OCI-LY7 (cell line): ENCODE measurements at places on chromosomes 16 and 17.

DNA sequence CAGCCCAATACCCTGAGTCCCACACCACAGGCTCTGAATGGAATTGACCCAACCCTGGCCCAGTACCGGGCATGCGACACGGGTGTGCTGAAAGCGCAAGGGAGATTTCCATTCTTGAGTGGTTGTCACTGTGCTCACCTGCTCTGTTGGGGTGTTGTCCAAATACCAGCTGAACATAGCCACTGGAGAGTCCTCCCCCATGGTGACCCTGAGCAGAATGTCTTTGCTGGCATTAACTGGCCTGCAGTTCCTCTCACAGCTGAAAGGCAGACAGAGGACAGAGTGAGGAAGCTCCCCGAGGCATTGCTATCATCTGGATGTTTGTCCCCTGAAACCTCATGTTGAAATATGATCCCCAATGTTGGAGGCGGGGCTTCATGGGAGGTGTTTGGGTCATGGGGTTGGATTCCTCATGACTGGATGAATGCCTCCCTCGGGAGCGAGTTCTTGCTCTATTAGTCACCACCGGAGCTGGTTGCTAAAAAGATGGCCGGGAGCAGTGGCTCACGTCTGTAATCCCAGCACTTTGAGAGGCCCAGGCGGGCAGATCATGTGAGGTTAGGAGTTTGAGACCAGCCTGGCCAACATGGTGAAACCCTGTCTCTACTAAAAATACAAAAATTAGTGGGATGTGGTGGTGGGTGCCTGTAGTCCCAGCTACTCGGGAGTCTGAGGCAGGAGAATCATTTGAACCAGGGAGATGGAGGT is 57.3 kb upstream of the BCO1 start:
- no peak for DNase-seq

- no peak for DNase-seq
These were observed at the start of gene PDIA2 for GRCh38 chr16:283033-283805. TSS of gene PDIA2 (plus strand) at chr16:283164. CDS start at chr16:283170, 6 bp downstream.

DNA sequence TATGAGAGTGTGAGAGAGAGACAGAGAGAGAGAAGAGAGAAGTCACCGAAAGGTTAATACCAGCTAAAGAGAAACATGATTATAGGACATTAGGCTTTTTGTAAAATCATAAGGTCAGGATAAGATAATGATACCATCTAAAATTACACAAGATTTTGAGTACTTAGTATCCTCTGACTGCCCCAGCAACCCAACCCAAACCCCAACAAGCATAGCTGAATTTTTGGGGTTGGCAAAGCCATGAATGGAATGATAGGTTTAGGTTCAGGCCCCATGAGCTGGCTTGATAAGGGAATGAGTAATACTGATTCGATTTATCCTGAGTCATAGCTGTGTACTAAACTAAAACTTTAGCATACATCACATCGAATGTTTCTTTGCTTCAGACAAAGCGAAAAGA is 259.5 kb downstream of the IRX3 start:
- no peak for DNase-seq

DNA sequence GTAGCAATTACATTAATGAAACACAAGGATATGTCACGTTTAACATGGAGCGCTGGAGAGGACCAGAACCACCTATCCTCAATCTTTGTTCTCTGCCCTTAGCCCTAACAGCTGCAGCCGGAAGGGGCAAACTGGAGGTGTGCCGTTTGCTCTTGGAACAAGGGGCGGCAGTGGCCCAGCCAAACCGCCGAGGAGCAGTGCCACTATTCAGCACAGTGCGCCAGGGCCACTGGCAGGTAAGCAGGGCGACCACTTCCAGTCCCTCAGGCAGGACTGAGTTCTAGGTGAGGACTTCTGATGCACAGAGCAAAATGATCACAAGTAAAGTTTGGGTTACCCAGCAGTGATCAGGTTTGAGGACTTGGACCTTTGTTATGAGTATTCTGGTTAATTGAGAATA is 41.1 kb downstream of the CYB561 start:
- no peak for DNase-seq

- no peak for DNase-seq
These were observed 1.5 kb upstream of the SPAG7 start for GRCh38 chr17:4969047-4969550.

- DNase-seq, result no peak
These were observed 68.2 kb downstream of the VAT1L start for GRCh38 chr16:77856438-77857160.

- DNase-seq, result no peak
These were observed 38.5 kb upstream of the KSR1 start for GRCh38 chr17:27417596-27418365.
